ENCODE measurements at places on chromosomes 2 and 18.

DNA sequence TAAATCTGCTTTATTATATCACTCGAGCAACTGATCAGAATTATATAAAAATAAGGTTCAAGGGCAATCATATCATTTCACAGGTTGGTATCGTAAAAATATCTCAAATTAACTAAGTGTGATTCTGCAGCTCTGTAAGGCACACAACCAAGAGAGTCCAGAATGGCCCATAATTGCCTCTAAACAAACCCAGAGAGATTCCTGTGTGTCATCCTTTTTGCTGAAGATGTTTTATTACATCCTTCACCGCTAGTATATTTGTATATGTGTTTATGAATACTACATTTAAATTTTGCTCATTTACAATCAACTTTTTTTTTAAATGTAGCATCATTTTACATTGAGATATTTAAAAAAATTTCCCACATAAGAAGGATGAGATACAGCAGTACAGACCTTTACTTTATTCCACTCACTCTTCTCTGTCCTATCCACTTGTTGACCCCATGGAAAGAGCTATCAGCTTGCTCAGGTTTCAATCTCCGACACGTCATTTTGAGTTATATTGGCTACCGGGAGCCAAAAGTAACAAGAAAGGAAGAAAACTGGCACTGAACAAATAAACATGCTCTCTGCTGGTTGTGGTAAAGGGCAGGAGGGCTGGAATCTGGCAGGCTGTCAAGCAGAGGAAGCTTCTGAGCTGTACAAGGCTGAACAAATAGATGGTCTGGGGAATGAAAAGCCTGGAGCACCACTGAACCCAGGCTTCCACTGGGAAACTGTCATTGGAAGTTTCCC, 23.1 kb downstream of the PLA2R1 start:
- no peak for DNase-seq

DNA sequence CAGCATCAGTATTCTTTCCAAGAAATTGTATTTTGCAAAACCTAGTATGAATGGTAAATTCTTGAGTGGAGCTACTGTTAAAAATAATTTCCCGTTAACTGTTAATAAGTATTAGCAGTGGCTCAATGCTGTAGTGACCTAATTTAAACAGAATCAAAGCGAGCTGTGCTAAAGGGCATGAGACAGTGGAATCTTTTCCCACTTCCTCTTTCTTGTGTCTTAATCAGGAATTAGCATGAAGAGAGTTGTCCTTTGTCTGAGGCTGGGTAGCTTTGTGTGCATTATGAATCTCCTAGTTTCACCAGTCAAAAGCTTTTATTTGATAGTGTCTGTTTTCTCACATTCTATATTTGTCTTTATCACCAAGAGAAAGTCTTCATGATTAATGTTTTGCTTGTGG, 298.8 kb upstream of the GCFC2 start:
- DNase-seq = no peak

DNA sequence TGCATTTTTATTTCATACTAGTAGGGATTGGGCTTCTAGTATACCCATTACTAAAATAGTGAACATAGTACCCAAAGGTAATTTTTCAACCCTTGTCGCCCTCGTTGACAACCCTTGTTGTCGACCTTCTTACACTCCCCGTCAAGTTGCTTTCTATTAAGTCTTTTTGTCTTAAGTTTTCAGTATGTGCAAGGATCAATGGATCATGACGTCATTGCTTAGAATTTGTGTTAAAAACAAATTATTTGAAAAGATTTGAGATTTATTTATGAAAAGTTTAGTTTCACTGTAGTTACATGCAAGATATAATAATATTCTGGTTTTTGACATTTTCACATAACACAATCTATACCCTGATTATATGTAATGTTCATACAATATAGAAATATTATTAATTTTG, 110.4 kb downstream of the CBLN2 start:
- DNase-seq = no peak

DNA sequence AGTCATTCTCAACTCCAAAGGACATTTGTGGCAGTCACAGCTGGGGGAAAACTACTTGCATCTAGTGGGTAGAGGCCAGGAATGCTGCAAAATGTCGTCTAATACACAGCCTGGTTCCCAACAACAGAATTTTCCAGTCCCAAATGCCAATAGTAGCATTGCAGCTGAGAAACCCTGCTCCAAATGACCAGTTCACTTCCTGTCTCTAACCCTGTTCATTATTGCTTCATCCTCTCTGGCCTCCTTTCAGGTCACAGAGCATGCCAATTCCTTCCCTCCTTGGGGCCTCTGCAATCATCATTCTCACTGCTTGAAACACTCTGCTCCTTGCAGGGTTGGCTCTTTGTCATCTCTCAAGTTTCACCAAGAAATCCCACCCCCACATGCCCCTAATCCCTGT, 139.1 kb downstream of the IRS1 start:
- DNase-seq = no peak

GRCh38 chr2:234548695-234549420, 52.0 kb upstream of the ARL4C start:
- DNase-seq = no peak

GRCh38 chr2:119702918-119703401, 24.0 kb downstream of the TMEM177 start:
- DNase-seq = peak; percentile 82

- DNase-seq = no peak
These were observed 854.3 kb downstream of the LRRTM4 start for GRCh38 chr2:76667821-76668271.

- no peak for DNase-seq
These were observed 144.6 kb upstream of the SETBP1 start for GRCh38 chr18:44536046-44536445.

GRCh38 chr2:195442458-195443175, 214.4 kb upstream of the SLC39A10 start:
- DNase-seq = no peak

DNA sequence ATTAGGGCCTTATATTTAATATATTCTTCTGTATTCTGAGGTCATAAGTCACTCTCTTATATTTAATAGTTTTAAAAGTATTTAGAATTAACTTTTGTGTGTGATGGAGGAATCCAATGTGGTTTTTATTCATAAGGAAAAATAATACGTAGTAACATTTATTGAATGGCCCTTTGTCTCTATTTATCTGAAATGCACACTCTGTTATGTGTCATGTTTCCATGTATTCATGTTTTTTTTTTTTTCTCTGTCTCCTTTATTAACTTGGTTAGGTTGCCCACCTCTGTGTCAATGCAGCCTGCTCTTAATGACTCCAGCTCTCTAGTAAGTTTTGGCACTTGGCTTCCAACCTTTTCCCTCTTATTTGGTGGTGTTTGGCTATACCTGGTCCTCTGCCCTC, 33.8 kb downstream of the RNF144A start:
- DNase-seq = no peak

DNA sequence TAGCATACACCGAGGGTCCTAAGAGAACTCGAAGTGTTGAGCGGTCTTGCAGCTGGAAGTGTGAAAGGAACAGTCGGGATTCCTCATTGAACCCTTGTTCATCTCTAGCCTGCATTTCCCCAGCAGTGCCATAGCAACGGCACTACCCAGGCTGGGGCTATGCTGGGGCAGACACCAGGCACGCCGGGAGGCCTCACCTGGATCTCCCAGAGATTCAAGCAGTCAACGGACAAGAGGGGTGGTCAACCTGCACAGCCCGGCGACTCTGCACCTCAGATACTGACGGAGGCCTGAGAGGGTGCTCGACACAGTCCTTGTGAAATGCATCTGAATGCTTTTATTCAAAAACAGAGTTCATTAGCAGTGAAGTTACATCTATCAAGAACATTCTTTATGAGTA, 604.2 kb downstream of the GALR1 start:
- no peak for DNase-seq

- no peak for DNase-seq
These were observed 258.0 kb downstream of the MTX2 start for GRCh38 chr2:176526995-176527901.

DNA sequence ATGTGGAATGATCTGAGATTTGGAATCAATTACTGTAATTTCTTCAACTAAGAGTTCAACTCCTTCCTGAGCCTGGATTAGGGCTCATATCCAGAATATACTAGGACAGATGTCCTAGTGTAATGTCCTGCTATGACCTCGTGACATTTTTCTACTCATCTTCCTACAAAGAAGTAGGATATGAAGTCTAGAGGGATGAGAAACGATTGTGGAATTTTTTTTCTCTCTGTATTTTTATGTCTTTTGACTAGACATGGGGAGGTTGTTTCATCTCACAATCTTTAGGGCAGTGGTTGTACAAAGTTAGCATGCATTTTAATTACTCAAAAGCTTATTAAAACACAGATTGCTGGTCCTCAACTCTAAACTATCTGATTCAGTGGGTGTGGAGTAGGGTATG, 203.0 kb downstream of the PARD3B start:
- no peak for DNase-seq

DNA sequence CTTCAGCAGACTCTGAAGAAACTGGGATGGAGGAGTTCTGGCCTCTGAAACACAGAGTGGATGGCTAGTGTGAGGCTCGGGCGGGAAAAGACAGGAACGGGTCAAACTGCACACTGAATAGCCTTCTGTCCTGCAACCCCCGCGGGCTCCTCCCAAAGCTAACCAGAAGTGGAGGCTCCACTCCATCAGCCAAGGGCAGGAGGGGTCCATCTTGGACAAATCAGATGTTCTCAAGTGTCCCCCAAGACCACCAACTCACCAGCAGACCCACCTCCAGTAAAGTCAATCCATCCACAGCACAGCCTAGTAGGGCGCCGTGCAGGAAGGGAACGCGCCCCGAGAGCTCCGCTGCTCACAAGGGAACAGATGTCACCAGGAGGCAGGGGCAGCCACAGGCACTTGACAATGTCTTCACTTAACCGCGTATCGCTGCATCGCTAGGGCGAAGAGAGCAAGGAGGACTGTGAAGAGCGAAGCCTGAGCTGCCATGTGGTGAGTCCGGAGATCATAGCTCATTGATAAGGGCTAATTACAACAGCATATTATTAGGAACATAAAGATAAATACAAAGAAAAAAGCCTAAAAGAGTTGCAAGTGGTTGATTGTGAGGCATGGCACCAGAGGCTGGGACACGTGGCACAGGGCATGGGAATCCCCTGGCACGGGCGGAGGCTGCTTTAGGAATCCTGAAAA, 494.6 kb upstream of the MYT1L start:
- no peak for DNase-seq

- peak; percentile 67 for DNase-seq
These were observed 44.0 kb upstream of the DSG1 start for GRCh38 chr18:31273812-31274527.

DNA sequence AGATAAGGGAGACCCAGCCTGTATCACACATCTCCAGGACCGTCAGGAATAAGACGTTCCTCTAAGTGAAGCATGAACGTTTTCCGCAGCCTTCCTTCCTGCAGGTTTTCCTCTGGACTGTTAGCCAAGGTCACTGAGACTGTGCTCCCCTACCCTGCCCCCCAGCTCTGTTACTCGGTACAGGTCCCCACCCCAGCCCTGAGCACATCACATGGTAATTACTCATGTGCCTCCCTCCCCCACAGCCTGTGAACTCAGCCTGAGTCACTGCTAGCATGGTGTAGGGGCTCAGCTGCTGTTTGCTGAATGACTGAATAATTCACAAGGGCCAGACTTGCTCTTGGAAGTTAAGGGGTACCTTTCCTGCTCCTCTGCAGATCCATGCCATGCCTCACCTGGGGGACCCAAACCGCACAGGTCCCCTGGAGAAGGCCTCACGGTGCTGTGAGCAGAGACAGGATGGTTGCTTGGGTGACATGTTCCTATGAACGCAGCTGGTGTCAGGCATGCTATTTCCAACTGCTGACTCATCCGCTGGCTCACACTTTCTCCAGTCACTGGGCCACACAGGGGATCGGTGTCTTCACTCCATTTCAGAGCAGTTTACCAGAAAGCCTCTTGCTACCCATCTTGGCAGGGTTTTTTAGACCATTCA, 88.2 kb downstream of the PLB1 start:
- DNase-seq = no peak

DNA sequence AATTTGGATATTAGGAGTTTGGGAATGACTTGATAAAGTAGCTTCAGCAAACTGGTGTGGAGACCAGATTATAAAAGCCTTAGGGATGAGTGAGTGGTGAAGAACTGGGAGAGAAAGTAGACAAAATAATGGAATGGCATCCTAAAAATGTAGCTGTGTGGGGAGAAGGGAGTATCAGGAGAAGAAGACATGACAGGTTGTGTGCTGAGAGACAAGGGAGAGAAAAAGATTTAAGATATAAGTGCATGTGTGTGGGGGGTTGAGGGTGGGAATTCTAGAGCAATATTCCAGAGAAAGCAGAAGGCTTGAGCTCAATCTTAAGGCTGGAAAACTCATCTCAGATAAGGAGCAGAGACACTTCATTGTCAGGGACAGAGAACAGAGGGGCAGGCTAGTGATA, 159.5 kb downstream of the HNMT start:
- no peak for DNase-seq

DNA sequence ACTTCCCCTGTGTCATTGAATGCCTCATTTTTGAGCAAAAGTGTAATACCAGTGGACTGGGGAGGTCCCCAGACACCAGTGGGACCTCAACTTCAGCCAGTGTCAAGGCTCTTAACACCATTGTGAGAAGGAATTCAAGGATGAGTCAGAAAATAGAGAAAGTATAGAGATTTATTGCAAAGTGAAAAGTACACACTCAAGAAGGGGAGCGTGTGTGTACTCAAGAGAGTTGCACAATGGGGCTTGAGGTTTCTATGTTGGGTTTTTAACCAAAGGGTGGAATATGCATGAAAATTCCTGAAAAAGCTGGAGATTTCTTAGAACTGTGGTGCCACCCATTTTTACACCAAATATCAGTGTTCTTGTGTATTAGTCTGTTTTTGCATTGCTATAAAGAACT, 81.9 kb downstream of the ADCYAP1 start:
- DNase-seq = no peak

DNA sequence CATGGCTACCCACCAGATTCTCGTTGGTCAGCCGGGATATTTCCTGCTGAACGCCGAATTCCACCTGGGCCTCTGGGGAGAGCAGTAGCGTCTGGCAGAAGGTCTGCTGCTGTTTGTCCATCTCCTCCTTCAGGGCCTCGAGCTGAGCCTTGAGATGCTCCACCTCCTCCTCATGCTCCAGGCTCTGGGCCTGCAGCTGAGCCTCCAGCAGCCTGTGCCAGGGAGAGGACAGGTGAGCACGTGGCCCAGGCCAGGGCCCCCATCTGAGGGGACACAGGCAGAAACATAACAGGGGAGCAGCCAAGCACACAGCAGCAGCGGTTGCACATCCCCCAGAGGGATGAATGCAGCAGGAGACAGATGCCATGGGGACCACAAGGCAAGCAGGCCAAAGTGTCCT, 40.1 kb upstream of the ACAA2 start:
- no peak for DNase-seq

GRCh38 chr2:157853820-157854219, 22.3 kb downstream of the ACVR1 start:
- no peak for DNase-seq

GRCh38 chr2:14557916-14558315, 74.6 kb upstream of the LRATD1 start:
- no peak for DNase-seq

Measured in Karpas-422 (cell line).